Activated CD4-positive, alpha-beta T cell treated with anti-CD3 and anti-CD28 coated beads for 36 hours (primary cell): ENCODE measurements at places on chromosomes 12 and 14. TPM values are rescaled to one million over a fixed set of nuclear protein-coding genes. Genes with fewer than 3 reads are reported as not detected.

The TPPP2 gene
- not detected for total RNA-seq

DNA sequence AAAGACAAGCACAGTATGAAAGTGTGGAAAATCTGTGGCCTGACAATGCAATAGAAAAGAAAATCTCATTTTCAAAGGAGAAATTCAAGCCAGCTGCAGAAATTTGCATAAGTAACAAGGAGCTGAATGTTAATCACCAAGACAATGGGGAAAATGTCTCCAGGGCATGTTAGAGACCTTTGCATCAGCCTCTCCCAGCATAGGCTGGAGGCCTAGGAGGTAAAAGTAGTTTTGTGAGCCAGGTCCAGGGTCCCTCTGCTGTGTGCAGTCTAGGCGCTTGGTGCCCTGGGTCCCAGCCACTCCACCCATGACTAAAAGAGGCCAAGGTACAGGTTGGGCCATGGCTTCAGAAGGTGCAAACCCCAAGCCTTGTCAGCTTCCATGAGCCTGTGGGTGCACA, 58.3 kb downstream of the TESPA1 start:
- no peak overlapping the region for H3K4me3 ChIP-seq
- no peak for DNase-seq
- H3K27me3 ChIP-seq = no peaks in the 10 kb centered on the region
- H3K27ac ChIP-seq = no peak overlapping the region

The DLK1 gene
- total RNA-seq = not detected

- no peaks in the 10 kb centered on the region for H3K4me1 ChIP-seq
- H3K36me3 ChIP-seq = no peaks in the 10 kb centered on the region
- H3K4me3 ChIP-seq = no peak overlapping the region
- DNase-seq = no peak
These were observed 98.2 kb downstream of the ADAMTS20 start for GRCh38 chr12:43453761-43454160.

DNA sequence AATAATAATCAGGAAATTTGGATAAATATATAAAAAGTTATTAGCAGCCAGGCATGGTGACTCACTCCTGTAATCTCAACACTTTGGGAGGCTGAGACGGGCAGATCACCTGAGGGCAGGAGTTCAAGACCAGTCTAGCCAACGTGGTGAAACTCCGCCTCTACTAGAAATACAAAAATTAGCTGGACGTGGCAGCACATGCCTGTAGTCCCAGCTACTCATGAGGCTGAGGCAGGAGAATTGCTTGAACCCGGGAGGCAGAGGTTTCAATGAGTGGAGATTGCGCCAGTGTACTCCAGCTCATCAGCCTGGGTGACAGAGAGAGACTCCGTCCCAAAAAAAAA, 64.5 kb downstream of the SYT1 start:
- H3K36me3 ChIP-seq = no peaks in the 10 kb centered on the region
- DNase-seq = no peak
- H3K27ac ChIP-seq = no peak overlapping the region
- H3K4me3 ChIP-seq = no peak overlapping the region

The CFAP54 gene
- 0.37 TPM for total RNA-seq

The MYF6 gene
- not detected for total RNA-seq

GRCh38 chr12:124994437-124994975, 1.1 kb downstream of the BRI3BP start:
- peak overlapping the region; percentile 86 for H3K27ac ChIP-seq
- no peaks in the 10 kb centered on the region for H3K27me3 ChIP-seq
- peak; percentile 22 for DNase-seq
- peaks cover 16% of the 10 kb centered on the region for H3K36me3 ChIP-seq
- peak overlapping the region; percentile 95 for H3K4me3 ChIP-seq

- peaks cover 34% of the 10 kb centered on the region for H3K4me1 ChIP-seq
- H3K27ac ChIP-seq = no peak overlapping the region
- peaks cover 6% of the 10 kb centered on the region for H3K36me3 ChIP-seq
- H3K27me3 ChIP-seq = peaks cover 5% of the 10 kb centered on the region
These were observed 2.1 kb upstream of the CMAS start for GRCh38 chr12:22043943-22044342.

The TRMT5 gene
- 19.7 TPM for total RNA-seq

The KRT75 gene
- total RNA-seq = not detected

- no peak overlapping the region for H3K4me3 ChIP-seq
- no peak overlapping the region for H3K27ac ChIP-seq
- DNase-seq = no peak
- H3K27me3 ChIP-seq = no peaks in the 10 kb centered on the region
- H3K4me1 ChIP-seq = no peaks in the 10 kb centered on the region
These were observed 188.4 kb downstream of the MSRB3 start for GRCh38 chr12:65466911-65467310.

GRCh38 chr12:24724814-24725213, 224.1 kb downstream of the BCAT1 start:
- peaks cover 13% of the 10 kb centered on the region for H3K36me3 ChIP-seq
- peaks cover 37% of the 10 kb centered on the region for H3K4me1 ChIP-seq
- DNase-seq = peak; percentile 63
- no peak overlapping the region for H3K4me3 ChIP-seq

The HCAR2 gene
- total RNA-seq = not detected

DNA sequence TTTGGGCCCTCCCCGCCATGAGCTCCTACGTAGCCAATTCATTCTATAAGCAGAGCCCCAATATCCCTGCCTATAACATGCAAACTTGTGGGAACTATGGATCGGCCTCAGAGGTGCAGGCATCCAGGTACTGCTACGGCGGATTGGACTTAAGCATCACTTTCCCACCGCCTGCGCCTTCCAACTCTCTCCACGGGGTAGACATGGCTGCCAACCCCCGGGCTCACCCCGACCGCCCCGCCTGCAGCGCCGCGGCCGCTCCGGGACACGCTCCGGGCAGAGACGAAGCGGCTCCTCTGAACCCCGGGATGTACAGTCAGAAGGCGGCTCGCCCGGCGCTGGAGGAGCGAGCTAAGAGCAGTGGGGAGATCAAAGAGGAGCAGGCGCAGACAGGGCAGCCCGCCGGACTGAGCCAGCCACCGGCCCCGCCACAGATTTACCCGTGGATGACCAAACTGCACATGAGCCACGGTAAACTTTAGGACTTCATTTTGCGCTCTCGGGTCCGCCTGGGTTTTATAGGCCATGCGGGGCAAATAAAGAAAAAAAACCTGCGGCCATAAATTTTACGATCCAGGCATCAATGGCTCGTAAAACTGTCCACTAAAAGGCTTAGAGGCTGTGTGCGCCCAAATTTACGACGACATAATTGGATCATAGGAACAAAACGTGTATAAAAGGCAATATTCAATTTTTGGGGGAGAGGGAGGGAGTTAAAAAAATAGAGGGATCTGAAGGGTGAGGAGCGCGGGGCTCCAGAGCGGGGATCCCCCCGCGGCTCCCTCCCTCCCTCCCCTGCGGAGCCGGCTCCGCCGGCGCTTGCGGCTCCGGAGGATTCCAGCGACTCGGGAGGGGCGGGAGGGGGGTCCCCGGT, 493 bp downstream of the HOXC5 start:
- DNase-seq = no peak
- H3K4me1 ChIP-seq = peaks cover 25% of the 10 kb centered on the region
- no peak overlapping the region for H3K27ac ChIP-seq
- H3K36me3 ChIP-seq = no peaks in the 10 kb centered on the region
